ENCODE measurements at places on chromosomes 12 and 14. TPM values are rescaled to one million over a fixed set of nuclear protein-coding genes. Genes with fewer than 3 reads are reported as not detected.

Gene DAO
- total RNA-seq = not detected

DNA sequence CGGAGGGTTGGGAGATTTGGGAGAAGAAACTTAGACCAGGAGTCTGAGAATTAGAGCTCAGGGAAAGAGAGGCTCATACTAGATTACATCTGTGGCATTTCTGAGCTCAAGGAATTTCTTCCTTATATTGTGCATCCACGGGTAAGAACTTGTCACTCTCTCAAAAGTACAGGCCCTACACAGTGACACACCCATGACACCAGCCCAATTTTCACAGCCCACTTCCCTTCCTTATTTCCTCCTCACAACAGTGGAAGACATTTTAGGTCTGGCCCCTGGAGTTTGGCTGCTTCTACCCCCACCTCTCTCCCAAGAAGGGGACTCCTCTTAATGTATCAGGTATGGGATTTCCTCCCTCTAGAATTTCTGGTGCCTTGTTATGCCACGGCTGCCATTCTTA is 9.2 kb upstream of the ZNF385A start:
- no peaks in the 10 kb centered on the region for H3K27me3 ChIP-seq
- H3K36me3 ChIP-seq = peaks cover 52% of the 10 kb centered on the region
- DNase-seq = no peak
- peaks cover 5% of the 10 kb centered on the region for H3K4me1 ChIP-seq

DNA sequence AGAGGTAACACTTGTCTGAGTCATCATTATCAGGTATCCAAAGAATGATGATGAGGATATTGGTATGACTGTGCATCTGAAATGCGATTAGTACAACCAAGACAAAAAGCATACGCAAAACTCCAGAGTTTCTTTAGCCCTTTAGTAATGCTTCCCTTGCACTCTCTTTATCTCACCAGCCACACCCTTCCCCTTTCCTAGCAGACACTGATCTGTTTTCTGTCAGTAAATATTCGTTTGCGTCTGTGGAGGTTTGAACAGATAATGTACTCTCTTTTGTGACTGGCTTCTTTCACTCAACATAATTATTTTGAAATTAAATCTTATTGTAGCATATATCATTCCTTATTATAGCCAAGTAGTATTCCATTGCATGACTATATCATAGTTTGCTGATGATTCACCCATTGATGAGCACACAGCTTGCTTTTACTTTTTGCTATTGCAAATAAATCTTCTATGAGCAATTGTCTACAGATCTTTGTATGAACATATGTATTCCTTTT is 775.7 kb downstream of the SLC6A15 start:
- no peaks in the 10 kb centered on the region for H3K4me1 ChIP-seq
- no peaks in the 10 kb centered on the region for H3K27me3 ChIP-seq
- no peak for DNase-seq
- no peak overlapping the region for H3K27ac ChIP-seq

DNA sequence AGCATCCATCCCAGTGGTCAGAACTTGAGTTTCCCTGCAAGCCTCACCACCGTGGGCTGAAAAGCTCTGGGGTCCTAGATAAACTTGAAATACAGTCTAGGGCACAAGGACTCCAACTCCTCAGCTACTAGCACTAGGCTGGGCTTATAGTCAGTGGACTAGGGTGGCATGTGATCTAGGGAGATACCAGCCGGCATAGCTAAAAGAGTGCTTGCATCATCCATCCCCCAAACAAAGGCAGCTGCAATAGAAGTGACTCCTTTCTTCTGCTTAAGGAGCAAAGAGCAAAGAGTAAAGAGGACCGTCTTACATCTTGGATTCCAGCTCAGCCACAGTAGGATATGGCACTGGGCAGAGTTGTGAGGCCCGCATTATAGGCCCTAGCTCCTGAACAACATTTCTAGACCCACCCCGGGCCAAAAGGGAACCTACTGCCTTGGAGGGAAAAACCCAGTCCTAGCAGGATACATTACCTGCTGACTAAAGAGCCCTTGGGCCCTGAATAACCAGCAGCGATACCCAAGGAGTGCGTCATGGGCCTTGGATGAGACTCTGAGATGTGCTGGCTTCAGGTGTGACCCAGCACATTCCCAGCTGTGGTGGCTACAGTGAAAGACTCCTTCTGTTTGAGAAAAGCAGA is 17.9 kb upstream of the SOS2 start:
- H3K36me3 ChIP-seq = peaks cover 5% of the 10 kb centered on the region
- H3K27me3 ChIP-seq = no peaks in the 10 kb centered on the region
- peaks cover 5% of the 10 kb centered on the region for H3K4me1 ChIP-seq
- no peak overlapping the region for H3K4me3 ChIP-seq
- DNase-seq = no peak
- no peak overlapping the region for H3K27ac ChIP-seq

GRCh38 chr12:7219599-7220243 is 30.2 kb downstream of the PEX5 start:
- no peaks in the 10 kb centered on the region for H3K4me1 ChIP-seq
- peak; percentile 91 for DNase-seq
- no peaks in the 10 kb centered on the region for H3K27me3 ChIP-seq
- no peaks in the 10 kb centered on the region for H3K36me3 ChIP-seq
- peak overlapping the region; percentile 1 for H3K4me3 ChIP-seq

DNA sequence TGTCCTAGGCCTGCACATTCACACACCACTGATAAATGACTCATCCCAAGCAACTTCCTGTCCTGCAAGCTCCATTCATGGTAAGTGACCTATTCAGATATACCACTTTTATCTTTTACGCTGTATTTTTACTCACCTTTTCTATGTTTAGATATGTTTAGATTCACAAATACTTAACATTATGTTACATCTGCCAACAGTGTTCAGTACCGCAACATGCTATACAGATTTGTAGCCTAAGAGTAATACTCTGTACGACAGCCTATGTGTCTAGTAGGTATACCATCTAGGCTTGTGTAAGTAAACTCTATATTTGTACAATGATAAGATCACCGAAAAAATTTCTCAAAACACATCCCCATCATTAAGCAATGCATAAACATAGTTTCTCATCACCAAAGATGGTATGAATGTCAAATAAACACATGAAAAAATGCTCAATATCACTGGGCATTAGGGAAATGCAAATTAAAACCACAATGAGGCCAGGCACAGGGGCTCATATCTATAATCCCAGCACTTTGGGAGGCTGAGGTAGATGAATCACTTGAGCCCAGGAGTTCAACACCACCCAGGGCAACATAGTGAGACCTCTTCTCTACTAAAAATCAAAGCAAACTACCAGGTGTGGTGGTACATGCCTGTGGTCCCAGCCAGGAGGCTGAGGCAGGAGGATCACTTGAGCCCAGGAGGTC is 20.7 kb downstream of the ATXN2 start:
- H3K36me3 ChIP-seq = peaks cover 9% of the 10 kb centered on the region
- no peak overlapping the region for H3K4me3 ChIP-seq
- no peaks in the 10 kb centered on the region for H3K27me3 ChIP-seq
- H3K27ac ChIP-seq = no peak overlapping the region
- no peaks in the 10 kb centered on the region for H3K4me1 ChIP-seq

Data from endodermal cell (in vitro differentiated cells).